ENCODE measurements at places on chromosomes 13 and 19.

- DNase-seq: no peak
Observed at GRCh38 chr13:61162636-61163035, 253.0 kb downstream of the PCDH20 start.

GRCh38 chr13:48750588-48751383, 97.1 kb downstream of the CYSLTR2 start:
- no peak for DNase-seq

DNA sequence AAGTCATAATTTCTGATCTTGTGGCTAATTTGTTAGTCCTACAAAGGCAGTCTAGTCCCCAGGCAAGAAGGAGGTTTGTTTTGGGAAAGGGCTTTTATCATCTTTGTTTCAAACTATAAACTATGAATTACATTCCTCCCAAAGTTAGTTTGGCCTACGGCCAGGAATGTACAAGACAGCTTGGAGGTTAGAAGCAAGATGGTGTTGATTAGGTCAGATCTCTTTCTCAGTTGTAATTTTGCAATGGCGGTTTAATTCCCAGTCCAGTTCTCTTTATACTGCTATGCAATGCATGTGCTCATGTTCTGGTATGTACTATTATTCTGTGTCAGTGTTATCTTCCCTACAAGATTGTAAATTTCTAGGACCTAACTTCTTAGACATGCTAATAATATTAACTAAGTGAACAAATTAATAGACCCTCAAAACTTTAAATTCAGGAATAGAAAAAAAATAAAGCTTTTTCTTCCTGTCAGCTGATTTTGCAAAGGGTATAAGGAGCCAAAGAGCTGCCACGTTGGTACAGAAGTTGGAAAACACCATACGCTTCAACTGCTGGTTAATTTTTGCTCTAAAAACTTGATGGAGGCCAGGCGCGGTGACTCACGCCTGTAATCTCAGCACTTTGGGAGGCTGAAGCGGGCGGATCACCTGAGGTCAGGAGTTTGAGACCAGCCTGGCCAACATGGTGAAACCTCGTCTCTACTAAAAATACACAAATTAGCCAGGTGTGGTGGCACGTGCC, 1.3 kb upstream of the DNAJC15 start:
- no peak for DNase-seq

DNA sequence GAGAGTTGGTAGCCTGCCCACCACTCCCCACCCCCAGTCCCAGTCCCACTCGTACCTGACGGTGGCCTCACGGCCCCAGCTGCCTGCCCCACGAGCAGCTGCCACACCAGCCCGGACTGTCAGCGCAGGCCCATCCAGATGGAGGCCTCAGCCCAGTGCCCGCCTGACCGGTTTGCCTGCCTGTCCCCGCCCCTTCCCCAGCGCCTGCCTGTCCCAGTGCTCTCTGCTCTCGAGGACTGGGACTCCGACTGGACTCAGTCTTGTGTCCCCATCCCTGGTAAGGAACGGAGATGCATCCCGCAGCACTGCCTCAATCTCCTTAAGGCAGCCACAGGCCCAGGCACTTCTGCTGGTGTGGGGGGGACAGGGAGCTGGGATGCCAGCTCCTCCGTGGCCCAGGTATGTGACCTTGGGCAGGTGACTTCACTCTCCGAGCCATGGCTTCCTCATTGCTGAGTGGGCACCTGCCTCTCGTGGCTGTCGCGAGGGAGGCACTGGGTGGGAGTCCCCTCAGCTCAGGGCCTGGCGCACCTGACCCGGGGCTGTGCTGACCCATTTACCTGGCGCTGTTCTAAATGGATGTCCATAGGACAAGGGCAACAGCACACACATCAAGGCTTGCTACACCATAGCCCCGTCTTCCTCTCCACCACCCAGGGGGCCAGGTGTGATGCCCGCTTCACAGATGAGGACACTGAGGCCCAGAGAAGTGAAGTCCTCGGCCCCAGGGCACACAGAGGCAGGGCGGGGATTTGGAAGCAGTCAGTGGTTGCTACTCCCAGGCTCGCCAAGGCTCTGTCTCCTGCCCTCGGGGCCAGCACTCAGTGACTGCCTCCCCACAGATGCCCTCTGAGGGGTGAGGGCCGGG, at the start of gene NKPD1:
NKPD1 (minus strand) TSS at position 113 of the 868 bp plus-strand sequence. CDS start 832 bp downstream, outside the sequence.
- no peak for DNase-seq

DNA sequence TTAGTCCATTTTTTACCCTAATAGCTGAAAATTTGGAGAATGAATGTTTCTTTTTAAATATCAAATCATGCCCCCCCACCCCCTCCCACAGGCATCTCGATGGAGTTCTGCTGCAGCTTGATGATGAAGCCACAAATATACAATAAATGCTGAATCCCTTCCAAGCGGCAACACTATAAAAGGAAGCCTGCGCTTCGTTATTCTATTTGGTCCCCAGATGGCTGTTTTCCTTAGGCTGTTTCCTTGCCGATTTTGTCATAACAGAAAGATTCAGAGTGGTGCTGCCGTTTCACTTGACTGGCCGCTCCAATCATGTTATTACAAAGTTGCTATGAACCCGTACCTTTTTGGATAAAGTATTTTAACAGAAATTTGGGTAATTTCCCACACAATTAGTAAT, 79.5 kb downstream of the MYO16 start:
- no peak for DNase-seq

DNA sequence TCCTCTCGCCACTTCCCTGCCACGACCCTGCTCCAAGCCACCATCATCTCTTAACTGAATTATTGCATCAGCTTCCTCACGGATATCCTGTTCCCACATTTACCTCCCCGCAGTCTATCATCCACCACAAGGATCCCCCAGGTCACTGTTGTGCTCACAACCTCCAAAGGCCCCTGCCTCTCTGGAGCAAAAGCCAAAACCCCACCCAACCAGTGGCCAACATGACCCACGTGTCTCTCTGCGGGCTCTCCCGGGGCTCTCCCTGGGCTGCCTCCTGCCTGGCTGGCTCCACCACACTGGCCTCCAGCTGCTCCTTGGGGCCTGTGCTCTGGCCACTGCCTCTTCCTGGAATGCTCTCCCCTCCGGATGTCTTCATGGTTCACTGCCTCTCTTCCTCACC, 809.3 kb downstream of the UQCRFS1 start:
- no peak for DNase-seq

- DNase-seq: no peak
Observed at GRCh38 chr13:68232351-68233130, 1002.4 kb upstream of the PCDH9 start.

DNA sequence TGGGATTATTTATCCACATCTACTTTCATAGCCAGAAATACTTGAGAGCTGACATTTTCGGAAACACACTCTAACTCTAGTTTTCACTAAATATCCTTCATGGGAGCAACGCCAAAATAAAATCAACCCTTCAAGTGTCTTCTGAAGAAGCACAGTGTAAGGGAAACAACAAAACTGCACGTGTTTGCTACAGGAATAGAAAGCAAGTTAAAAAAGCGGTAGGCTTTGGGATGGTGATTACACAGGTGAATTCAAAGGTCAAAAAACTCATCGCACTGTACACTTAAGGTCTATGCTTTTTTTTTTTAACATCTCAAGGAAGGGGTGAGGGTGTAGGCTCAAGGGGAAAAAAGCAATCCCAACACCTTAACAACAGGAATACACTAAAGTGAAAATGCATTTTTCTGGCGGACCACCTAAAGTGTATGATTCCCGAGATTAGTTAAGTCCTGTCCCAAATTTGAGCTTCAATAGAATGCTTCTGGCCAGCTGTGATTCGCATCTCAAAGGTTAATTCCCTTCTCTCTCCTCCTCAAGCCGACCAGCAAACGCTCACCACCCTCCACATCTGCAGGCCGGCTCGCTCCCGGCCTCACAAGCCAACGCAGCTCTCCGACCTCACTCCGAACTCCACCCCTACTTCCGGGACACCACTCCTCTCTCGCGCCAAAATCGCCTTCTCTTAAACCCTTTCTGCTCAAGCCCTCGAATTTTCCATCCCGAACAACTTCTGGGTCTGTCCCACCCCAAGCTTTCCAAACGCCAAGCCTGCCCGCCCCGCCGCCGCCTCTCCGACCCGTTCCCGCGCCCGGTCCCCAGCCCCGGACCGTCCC, 1.1 kb downstream of the ARGLU1 start:
- peak; percentile 7 for DNase-seq

- DNase-seq: no peak
Observed at GRCh38 chr13:21517576-21517975, 58.5 kb upstream of the ZDHHC20 start.

- DNase-seq: no peak
Observed at GRCh38 chr13:110836605-110836903, 78.3 kb downstream of the ANKRD10 start.

Data from stimulated activated CD4-positive, alpha-beta T cell treated with anti-CD3 and anti-CD28 coated beads, Interleukin-1b, Interleukin-23, amount 100 ng/mL, for 4 hours (primary cell).